ENCODE measurements at places on chromosomes 5 and 9.

DNA sequence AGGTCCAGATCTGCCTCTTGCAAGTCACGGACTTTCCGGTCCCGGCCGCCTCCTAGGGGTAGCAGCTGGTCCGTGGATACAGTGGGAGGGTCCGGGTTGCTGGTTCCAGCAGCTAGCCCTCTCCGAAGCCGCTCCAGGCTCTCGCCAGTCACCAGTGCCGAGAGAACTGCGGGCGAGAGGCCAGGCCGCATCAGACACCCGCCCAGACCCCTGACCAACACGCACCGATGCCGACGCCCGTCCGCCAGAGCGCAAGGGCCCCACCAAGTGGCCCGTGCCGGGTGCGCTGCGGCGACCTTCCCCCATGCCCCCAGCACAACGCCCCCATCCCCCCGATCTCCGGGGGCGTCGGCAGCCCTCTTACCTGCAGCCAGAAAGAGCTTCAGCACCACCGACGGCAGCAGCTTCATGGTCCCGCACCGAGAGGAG lies 470 bp downstream of the HBEGF start:
- no peak for DNase-seq

GRCh38 chr5:28548856-28549255 lies 1510.5 kb upstream of the CDH9 start:
- no peak for DNase-seq

DNA sequence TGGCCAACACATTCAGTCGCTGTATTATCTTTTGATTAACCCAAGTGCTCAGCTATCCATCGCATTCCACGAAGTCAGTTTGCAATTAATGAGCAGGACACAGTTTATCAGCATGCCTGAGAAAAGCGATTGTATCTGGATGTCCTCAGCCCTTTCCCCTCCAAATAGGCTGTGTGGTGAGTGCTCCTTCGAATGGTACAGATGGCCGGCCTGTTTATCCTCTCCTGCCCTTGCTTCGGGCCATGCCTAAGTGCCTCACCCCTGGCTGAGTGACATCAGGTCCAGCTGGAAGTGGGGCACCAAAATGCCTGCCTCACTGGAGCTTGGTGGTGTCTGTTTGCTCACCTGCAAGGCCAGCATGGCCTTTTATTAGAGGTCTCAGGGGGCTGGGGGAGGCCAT lies 317.3 kb downstream of the GADD45G start:
- no peak for DNase-seq

DNA sequence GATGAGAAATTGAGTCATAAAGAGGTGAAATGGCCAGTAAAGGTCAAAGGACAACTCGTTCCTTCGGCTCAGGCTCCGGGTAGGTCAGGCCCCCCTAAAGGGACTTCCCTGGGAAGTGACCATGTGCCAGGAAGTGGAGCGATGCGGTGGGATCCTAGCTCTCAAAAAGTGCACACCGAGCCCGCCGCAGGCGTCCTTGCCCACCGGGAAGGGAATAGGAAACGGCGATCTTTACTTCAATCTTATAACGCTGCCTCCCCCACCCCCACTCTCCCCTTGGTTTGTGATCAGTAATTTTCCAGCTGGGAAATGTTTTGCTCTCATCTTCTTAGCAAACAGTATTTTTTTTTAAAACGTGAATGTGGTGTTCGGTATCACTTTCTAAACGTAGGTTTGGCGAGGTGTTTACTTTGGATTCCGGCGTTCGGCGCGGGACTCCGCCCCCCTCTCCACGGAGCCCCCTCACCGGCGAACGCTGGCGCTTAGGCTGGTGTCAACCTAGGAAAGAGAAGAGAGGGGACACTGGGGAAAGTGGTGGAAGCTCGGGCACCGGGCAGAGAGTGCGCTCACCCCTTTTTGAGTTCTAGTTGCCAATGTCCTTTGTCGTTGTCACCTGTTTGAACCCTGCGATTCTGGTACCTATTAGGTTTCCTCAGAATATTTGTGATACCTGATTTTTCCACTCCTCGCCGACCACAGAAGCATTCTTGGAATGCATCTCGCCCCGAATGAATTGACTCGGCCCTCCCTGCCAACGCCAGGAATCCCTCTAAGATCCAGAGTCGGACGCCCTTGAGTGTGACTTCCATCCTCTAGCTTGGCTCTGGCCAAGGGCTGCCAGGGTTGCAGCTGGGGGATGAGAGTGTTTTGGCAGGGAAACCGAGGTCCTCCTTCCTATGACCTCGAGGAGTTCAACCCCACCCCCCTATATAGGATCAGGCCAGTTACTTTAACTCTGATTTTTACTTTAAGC lies 1.8 kb upstream of the KLF4 start:
- no peak for DNase-seq

- no peak for DNase-seq
Observed at GRCh38 chr5:164608507-164608906, 1103.1 kb downstream of the MAT2B start.

DNA sequence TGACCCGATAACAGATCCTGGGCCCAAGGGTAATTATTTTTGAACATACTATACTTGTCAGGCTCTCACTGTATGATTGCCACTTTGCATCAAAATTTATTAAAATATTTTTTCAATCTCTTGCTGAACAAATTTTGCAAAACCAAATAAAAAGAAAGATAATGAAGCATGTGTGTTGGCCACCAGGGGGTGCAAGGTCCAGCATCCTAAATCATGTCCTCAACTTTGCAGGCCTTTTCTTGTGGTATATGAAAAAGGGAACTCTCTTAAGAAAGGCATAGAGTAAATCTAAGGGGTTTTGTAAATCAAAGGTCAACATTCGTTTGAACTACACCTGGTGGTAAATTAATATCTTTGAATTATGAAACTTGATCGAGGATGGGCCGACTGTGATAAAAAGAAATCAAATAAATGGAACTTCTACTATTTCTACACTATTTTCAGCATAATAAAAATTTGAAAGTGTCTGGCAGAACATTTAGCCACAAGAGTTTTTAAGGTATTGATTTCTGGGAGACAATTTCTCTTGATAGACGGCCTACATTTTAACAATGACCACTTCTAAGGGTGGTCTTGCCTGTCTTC lies 676.5 kb downstream of the DMRTA1 start:
- DNase-seq = peak; percentile 18

DNA sequence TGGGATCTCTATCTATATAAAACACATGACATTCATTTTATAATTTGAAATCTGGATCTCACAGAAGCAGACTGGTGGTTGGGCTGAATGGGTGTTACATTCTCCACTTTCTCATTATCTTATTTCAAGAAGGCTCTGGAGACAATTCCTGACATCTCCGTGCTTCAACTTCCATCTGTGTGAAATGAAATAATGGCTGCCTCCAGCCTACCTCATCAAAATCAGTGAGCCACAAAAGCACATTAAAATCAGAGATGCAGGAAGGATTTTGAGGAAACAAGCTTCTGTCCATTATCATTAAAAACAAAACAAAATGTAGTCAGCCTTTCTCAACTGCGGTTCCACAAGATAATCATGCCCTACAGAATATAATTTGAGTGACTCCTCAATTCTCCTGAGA lies 958.3 kb upstream of the DMAC1 start:
- DNase-seq = no peak

- no peak for DNase-seq
Observed at GRCh38 chr9:109901201-109901600, 121.2 kb downstream of the PALM2AKAP2 start.

DNA sequence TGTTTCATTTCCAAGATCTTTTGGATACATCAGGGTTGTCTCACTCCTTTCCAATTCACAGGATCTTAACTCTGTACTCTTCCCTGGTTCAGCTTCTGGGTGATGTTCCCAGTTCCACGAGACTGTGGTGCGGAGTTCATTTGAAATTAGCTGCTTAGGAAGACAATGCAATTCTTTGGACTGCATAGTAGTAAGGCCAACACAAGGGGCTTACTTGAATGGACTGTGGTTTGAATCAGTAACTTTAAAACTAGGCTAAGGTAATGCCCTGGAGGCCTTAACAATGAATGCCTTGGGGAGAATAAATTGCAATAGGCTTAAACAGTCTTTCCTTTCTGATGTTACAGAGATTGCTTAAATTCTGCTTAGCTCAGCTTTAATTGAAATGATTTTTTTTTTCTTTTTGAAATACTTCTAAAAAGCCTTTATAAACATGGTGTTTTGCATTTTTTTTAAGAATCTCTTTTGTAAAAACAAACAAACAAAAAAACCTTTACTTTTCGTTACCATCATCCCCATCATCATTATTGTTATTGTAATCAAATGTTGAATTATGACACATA lies 133.8 kb upstream of the MEF2C start:
- no peak for DNase-seq

- DNase-seq = no peak
Observed at GRCh38 chr5:59873113-59873512, 20.4 kb downstream of the PDE4D start.

- no peak for DNase-seq
Observed at GRCh38 chr9:120729791-120730241, 15.5 kb upstream of the MEGF9 start.

DNA sequence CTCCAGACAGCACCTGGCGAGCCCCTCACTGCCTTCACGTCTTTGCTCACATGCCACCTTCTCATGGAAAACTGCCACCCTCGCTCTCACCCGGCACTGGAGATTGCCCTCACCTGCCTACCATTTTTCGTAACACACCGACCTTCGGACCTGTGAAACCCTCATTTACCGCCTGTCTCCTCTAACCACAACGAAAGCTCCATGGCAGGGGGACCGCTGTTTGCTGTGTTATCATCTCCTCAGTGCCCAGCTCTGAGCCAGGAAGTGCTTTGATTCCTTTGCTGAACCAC lies 109.2 kb upstream of the PHYKPL start:
- DNase-seq = no peak

DNA sequence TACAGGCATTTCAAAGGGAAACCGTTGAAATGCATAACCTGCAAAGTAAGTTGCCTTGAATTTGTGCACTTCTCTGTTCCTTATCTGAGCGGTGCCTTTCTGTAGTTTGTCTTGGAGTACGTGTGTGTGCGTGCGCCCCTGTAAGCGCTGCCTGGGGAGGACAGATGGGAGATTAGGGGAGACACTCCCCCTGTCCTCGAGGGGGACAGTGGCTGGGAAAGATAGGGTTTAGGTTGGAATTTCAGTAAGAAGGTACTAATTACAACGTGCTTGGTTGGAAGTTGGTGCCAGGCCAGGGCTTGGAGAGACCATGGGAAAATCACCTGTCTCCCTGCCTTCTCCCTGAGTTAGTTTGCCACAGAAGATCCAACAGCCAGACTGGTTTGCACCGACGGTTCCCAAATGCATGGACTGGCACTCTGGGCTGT lies 73.2 kb downstream of the PIK3R1 start:
- DNase-seq = no peak

- no peak for DNase-seq
Observed at GRCh38 chr5:175390352-175391083, 53.5 kb downstream of the DRD1 start.

- DNase-seq = peak; percentile 63
Observed at GRCh38 chr9:109903515-109904138, 123.6 kb downstream of the PALM2AKAP2 start.

- DNase-seq = no peak
Observed at GRCh38 chr5:179312557-179313235, 32.6 kb downstream of the ADAMTS2 start.

DNA sequence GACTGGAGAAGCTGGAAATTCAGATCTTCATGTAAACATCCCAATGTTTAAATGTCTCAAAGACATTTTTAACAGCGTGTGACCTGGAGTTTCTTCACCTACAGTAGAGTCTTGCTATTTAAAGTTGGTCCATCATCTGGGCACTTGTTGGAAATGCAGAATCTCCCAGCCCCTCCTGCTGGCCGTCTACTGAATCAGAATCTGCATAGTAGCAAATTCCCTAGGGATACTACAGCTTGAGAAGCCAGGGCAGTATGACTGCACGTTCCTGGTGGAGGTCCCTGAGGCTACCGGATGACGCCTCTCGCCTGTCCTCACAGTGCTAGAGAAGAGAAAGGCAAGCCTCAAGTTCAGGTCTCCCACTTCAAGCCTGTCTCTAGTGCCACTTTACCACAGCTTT lies 15.7 kb downstream of the SAP30L start:
- DNase-seq = no peak

DNA sequence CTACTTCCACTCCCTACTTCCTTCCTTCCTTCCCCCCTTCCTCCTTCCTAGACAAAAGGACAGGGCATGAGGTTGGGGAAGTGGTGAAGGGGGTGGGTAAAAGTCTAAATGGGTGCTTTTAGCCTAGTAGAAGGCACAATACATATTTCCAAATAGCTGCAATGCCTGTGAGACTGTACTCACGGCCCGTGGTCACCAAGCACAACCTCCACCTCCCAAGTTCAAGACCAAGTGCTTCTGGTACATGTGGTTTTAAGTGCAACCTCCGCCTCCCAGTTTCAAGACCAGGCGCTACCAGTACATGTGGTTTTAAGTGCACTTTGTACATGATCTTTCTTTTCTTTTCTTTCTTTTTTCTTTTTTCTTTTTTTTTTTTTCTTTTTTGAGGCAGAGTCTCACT lies 14.5 kb upstream of the NTNG2 start:
- DNase-seq = no peak

DNA sequence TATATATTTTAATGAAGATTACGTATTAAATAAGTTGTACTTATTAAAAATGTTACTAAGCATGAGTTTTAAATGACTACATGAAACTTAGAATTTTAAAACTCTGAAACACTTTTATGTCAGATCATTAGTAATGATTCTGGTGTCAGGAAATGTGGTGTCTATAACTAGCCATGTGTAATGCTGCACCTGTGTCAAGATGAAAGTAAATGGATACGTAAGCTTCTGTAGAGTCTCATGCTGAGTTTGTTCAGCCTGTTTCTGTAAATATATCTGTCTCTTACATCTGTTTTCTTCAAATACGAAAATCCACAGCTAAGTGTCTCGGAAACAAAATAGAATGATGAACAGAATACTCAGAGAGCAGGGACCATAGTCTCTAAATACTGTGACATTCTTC lies 278.0 kb upstream of the SMC2 start:
- DNase-seq = no peak

DNA sequence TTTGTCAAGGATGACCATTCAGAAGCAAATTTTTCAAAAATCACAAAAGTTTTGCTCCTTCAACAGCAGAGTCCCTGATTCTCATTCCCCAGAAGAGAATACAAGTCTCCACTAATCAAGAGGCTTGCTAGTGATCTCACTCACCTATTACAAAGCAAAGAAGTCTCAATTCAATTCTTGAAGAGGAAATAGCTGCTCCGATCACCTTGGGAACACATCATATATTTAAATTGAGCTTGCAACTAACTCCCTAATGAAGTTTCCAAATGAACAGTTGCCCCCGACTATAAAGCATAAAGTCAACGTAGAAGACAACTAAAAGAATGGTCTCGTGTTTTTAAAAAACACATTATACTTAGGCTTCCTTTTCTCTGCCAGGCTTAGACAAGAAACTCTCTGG lies 1.6 kb downstream of the LIFR start:
- no peak for DNase-seq

GRCh38 chr5:80041527-80041926 lies 6.4 kb downstream of the THBS4 start:
- DNase-seq = no peak

- no peak for DNase-seq
Observed at GRCh38 chr9:132548751-132549640, 33.4 kb upstream of the BARHL1 start.

DNA sequence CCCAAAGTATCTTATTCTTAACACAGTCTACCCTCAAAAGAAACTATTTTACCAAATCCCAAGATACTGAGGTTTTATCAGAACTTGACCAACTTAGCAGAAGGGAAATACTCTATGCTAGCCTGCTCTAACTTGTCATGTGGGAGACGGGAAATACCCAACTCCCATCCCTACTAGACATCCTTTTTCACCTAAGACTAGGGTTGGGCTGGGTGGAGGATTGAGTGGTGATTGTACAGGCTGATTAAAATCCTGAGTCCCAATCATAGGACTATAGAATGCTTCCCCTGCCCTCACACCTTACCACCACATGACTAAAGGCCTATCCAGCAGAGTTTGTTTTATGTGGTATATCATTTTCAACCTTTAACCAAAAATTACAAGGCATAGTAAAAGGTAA lies 786.5 kb downstream of the TAF11L14 start:
- no peak for DNase-seq
